ENCODE measurements at places on chromosomes 12 and 14.

GRCh38 chr12:58633479-58633878, 286.8 kb downstream of the LRIG3 start:
- no peak for DNase-seq

GRCh38 chr12:94284046-94284445, 135.7 kb downstream of the PLXNC1 start:
- no peak for DNase-seq

GRCh38 chr12:103623716-103624115, 36.6 kb downstream of the STAB2 start:
- DNase-seq: no peak

- DNase-seq: peak; percentile 99
Observed at GRCh38 chr14:34650786-34651584, 21.0 kb upstream of the SNX6 start.

DNA sequence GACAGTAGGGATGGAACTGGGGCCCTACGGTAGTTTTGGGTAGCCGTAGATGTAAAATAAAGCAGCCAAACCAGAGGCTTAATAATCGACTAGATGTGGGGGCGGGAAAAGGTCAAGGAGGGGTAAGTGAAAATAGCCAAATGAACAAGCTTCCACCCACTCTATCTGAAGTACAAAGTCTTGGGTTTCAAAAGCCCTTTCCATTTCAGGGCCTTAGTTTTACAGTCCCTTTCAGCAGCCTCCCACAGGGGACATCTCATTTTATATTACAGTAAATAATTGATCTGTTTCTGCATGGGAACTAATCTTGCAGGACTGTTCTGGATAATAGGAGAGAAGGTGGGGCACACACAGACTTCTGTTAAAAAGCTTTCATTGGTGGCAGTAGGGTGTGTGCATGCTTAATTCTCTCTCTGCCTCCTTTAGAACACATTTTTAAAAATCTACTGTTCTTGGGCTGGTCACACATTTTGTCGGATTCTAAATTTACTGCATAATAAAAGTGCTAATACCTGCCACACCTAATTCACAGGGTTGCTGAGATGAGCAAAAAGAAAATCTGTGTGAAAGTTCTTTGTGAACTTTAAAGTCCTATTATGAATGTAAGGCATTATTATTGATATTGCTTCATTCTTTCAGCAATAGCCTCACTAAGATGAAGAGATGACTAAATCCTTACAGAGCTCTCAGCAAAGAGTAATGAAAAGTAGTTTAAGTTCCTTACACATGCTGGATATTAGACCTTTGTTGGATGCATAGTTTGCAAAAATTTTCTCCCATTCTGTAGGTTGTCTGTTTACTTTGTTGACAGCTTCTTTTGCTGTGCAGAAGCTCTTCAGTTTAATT, 104.6 kb downstream of the ITPR2 start:
- DNase-seq: no peak

DNA sequence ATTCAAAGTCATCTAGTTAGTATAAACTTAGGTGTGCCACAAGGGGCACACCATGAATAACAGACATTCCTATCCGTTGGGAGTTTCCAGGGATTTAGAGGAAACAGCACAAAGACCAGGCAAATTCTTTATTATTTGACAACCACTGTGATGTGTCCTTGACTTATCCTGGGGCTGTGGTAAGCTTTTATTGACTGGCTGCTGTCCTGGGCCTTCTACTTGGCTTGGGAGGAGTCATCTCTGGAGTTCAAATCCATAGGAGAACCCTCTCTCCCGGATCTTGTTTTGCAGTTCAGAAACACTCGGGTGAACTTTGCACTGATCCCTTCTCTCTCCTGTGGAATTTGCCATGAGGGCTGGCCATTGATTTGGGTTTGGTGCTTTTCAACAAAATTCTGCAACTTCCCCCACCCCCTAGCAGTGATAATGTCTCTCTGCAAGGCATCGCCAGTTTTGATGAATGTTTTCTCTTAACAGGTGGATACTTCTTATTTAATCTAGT, 136.3 kb downstream of the ADCK1 start:
- DNase-seq: no peak
